Activated T-helper 17 cell treated with anti-CD3 and anti-CD28 coated beads, Interleukin-2, amount 50 U/mL, for 72 hours (primary cell): ENCODE measurements at places on chromosomes 12 and 14.

GRCh38 chr12:24378548-24379407, 429.3 kb upstream of the SOX5 start:
- ATAC-seq: no peak

DNA sequence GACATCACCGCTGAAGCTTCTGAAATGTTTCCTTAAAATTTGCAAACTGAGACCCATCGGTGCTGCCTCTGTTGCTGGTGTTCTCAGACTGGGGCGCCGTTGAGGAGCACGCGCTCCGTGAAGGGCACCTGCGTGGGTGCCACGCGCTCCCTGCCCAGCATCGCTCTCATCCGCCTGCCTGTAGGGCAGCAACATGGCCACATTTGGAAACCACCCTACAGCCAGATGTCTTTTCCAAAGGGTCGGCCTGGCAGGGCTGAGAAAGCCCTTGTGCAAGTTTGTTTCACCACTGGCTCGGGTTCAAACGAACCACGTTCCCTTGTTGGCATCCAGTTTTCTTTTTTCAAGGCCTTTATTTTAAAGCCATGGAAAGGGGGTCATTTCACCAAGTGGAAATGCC, 13.9 kb downstream of the ADGRD1 start:
- no peak for ATAC-seq

DNA sequence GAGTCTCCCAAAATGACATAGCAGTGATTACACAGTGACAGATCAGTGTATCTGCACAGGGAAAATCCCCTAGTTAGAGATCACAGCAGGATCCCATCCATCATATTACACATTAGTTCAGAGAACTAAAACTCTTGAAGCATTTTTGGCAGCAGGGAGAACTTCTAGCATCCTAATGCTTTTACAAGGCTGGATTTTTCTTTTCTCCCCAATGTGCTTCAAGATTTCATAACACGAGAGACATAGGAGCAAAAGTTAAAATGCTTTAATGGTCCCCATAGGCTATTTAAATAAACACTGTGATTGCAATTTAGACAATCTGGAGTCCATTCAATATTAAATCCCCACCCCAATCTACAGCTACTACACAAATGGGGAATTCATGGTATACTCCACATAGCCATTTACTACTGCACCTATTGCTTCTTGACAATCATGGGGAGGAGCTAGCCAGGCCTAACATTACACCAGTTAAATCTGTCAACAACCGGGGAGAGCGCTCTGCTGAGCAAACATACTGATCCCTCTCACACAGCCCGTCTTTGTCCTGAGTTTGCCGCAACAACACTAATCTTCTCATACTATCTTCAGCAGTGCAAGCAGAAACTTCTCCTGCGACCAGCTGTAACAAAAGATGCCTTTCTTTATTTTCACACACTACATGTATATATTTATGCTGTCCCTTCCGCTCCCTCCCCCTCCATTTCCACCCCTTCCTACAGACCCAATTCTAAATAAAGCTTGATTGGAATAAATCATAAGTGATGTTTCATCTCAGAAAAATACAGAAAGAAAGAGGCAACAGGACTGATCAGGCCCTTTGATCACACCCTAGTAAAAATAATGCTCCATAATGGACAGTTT, 120.3 kb upstream of the SOX5 start:
- ATAC-seq: no peak

- peak; percentile 12 for ATAC-seq
These were observed 67.9 kb upstream of the ATF1 start for GRCh38 chr12:50695961-50696360.

- ATAC-seq: no peak
These were observed 51.0 kb upstream of the PRB2 start for GRCh38 chr12:11446372-11446771.

DNA sequence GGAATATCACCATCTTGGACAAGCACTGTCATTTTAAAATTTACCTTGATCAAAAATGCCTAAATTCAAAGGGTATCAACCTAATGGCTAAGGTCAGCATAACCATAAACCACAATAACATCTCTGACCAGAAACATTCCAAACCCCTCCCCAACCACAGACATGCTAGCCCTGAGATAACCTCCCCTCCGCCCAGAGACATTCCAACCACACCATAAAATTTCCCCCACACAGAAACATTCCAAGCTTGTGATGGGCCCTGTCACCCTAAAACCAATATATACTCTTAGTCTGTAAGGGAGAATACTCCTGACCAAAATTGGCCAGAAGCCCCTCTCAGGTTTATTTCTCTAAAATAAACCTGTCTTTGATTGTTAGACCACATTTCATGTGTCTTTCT, 17.7 kb downstream of the EPYC start:
- no peak for ATAC-seq

DNA sequence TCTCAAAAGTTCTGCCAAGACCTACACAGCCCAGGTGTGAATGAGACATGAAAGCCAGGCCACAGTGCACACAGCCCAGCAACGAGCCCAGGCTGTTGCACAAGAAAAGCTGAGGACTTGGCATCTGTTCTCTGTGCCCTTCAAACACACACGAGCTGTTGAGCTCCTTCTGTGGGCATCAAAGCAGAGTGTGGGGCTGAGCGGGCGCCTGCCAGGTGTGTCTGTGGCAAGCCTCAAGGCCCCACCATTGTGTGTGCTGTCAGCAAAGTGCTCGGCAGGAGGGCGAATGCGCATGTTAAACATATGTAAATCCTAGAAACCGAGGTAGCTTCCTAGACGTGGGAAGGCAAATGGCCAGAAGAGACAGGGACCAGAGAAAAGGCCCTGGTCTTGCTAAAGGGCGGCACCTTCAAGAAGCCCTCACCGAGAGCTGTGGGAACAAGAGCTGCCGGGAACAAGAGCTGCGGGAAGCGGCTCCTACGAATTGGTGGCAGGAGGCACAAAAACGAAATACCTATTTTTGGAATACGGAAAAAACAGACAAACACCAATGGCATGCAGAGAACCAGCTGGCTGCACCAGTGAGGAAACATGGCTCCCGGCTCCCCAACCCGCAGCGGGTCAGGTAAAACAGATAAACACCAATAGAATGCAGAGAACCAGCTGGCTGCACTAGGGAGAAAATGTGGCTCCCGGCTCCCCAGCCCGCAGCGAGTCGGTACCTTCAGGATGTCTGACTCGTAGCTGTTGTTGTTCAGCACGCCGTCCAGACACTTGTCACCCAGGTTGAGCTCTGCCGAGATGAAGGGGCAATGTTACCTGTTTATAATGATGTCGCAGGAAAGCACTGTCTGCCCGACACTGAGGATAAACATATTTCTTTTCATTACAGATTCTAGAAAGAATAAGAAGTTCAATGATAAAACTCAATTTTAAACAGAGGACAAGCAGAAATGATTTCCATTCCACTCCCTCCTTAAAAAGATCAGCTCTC, 19.0 kb upstream of the GOLGA3 start:
- no peak for ATAC-seq
